Upper lobe of left lung (tissue), 6 donors: ENCODE measurements at places on chromosomes 16 and 17. TPM values are rescaled to one million over a fixed set of nuclear protein-coding genes. Genes with fewer than 3 reads are reported as not detected.

Gene CCL2
- 11.5 TPM for total RNA-seq

Gene ABCA3
- total RNA-seq = 531 TPM

Gene TP53TG3
- total RNA-seq = not detected

Gene LGALS9B
- not detected for total RNA-seq

Gene NOTUM
- total RNA-seq = 5.0 TPM

Gene RDM1
- not detected for total RNA-seq

Gene PRKCB
- total RNA-seq = 16.5 TPM

Gene RPL23
- 1,288 TPM for total RNA-seq

DNA sequence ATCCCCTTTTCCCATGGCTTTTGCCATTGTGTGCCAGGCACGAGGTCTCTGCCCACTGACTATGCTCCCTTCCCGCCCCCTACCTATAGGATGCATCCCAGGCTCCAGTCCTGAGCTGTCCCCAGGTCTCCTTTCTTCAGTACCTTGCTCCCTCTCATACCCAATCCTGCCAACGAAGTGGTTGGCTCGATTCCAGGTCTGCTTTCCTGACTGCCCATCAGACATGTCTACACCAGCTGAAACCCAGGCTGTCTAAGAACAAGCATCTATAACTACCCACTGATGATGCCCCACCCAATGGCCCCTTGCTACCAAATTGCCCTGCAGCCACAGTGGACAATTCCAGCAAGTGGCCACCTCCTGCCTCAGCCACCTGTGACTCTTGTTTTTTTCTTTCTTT, 479.1 kb downstream of the SOX9 start:
- no peaks in the 10 kb centered on the region for H3K36me3 ChIP-seq
- H3K27ac ChIP-seq = no peak overlapping the region
- no peak overlapping the region for H3K4me3 ChIP-seq
- H3K4me1 ChIP-seq = no peaks in the 10 kb centered on the region
- no peak for DNase-seq
- no peaks in the 10 kb centered on the region for H3K27me3 ChIP-seq

DNA sequence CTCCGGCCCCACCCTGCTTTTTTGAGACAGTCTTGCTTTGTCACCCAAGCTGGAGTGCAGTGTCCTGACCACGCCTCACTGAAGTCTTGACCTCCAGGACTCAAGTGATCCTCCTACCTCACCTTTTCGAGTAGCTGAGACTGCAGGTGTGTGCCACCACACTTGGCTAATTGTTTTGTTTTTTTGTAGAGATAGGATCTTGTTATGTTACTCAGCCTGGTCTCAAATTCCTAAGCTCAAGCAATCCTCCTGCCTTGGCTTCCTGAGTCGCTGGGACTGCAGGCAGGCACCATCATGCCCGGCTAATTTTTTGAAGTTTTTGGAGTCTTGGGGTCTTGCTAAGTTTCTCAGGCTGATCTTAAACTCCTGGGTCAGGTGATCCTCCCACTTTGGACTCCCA, 206.7 kb downstream of the SHISA9 start:
- H3K4me3 ChIP-seq = no peak overlapping the region
- no peaks in the 10 kb centered on the region for H3K36me3 ChIP-seq
- H3K27me3 ChIP-seq = no peaks in the 10 kb centered on the region
- DNase-seq = no peak
- no peaks in the 10 kb centered on the region for H3K4me1 ChIP-seq

- peaks cover 8% of the 10 kb centered on the region for H3K4me1 ChIP-seq
- H3K36me3 ChIP-seq = no peaks in the 10 kb centered on the region
- H3K27ac ChIP-seq = peak overlapping the region; percentile 81
- peak; percentile 93 for DNase-seq
- peak overlapping the region; percentile 63 for H3K4me3 ChIP-seq
Observed at GRCh38 chr17:49260011-49260816, 29.6 kb upstream of the PHOSPHO1 start.
